ENCODE measurements at places on chromosomes 7 and 10. TPM values are rescaled to one million over a fixed set of nuclear protein-coding genes. Genes with fewer than 3 reads are reported as not detected.

GRCh38 chr10:14926722-14927416, 27.0 kb downstream of the DCLRE1C start:
- no peak for DNase-seq

DNA sequence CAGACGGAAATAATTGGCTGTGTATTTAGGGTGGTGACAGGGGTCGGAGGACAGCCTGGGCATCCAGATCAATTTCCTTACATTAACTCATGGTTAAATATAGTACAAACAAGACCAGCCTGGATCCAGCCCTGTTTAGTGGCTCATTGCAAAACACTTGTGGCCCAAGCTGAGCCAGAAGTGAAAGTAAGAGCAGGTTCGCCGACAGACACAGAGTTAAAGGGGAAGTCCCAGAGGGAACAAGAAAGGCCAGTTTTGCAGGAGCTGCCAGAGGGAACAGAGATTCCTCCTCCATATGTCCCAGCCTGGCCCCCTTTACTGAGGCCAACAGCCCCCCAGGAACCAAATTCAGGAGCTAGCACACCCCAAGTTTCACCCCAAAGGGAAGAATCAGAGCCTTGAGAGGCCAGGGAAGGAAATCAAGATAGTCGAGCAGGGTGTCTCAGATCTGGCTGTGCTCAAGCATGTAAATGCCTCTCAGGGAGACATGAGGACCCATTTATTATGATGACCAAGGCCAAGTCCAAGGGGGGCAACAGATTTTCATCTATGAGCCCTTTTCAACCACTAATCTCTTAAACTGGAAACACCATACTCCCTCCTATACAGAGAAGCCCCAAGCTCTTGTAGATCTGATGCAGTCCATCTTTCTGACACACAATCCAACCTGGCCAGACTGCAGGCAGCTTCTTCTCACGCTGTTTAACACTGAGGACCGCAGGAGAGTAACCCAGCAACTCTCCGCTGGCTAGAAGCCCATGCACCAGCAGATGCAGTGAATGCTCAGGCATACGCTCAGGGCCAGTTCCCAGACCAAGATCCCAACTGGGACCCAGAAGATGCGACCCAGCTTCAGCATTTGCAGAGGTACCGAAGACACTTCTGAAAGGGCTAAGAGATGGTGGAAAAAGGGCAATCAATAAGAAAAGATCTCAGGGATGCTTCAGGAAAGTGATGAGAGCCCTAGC, 15.9 kb upstream of the ADCK2 start:
- DNase-seq, result peak; percentile 89

The PDE6C gene
- not detected for total RNA-seq

GRCh38 chr10:123299598-123299997, 145.4 kb downstream of the BUB3 start:
- no peak for DNase-seq
